Prostate gland (tissue), 2 donors: ENCODE measurements at places on chromosomes 11 and 22. TPM values are rescaled to one million over a fixed set of nuclear protein-coding genes. Genes with fewer than 3 reads are reported as not detected.

SCGB1A1 gene
- total RNA-seq, result 203 TPM

TBX1 gene
- 20.2 TPM for total RNA-seq

PPFIA1 gene
- total RNA-seq, result 29.1 TPM

SCO2 gene
- total RNA-seq, result 8.3 TPM

RIMBP3B gene
- total RNA-seq, result not detected

GAB4 gene
- 3.4 TPM for total RNA-seq

SCGB1D2 gene
- total RNA-seq, result not detected

SELENOH gene
- 334 TPM for total RNA-seq

CCDC87 gene
- total RNA-seq, result 3.8 TPM

AKIP1 gene
- total RNA-seq, result 47.1 TPM

POTEH gene
- 28.3 TPM for total RNA-seq

NCF4 gene
- 3.5 TPM for total RNA-seq

OR8K3 gene
- total RNA-seq, result not detected

CSRP3 gene
- total RNA-seq, result 2.7 TPM

TBX10 gene
- total RNA-seq, result not detected

CAVIN3 gene
- total RNA-seq, result 46.1 TPM

DUSP8 gene
- 8.8 TPM for total RNA-seq

POU2AF3 gene
- 9.5 TPM for total RNA-seq

GLYATL2 gene
- total RNA-seq, result 0.45 TPM

RFPL1 gene
- 1.7 TPM for total RNA-seq

FAM181B gene
- 0.85 TPM for total RNA-seq

ZBTB16 gene
- total RNA-seq, result 171 TPM

FGF3 gene
- total RNA-seq, result not detected

SPTBN2 gene
- 139 TPM for total RNA-seq

DMC1 gene
- total RNA-seq, result 0.23 TPM

SAA2 gene
- 7.9 TPM for total RNA-seq

DERL3 gene
- total RNA-seq, result 6.9 TPM

SAC3D1 gene
- 25.0 TPM for total RNA-seq

LARGE2 gene
- total RNA-seq, result 20.2 TPM

DGCR6 gene
- 9.9 TPM for total RNA-seq

BIRC3 gene
- total RNA-seq, result 5.2 TPM

FGF4 gene
- total RNA-seq, result not detected

DEFB131B gene
- not detected for total RNA-seq

KRTAP5-1 gene
- not detected for total RNA-seq

KCNC1 gene
- total RNA-seq, result 3.0 TPM

PANX3 gene
- total RNA-seq, result not detected

APOA4 gene
- total RNA-seq, result not detected

GCAT gene
- 37.8 TPM for total RNA-seq

APOA5 gene
- 0.87 TPM for total RNA-seq

SYT12 gene
- 2.1 TPM for total RNA-seq

CHEK1 gene
- 20.3 TPM for total RNA-seq

ACRV1 gene
- total RNA-seq, result not detected

SNX15 gene
- total RNA-seq, result 25.2 TPM

SCN4B gene
- 3.0 TPM for total RNA-seq

GAL gene
- total RNA-seq, result 4.8 TPM

OR8D4 gene
- not detected for total RNA-seq

OR52N4 gene
- total RNA-seq, result not detected

CD3G gene
- total RNA-seq, result 1.7 TPM

KCNJ4 gene
- 3.2 TPM for total RNA-seq

CELSR1 gene
- 38.2 TPM for total RNA-seq

P2RY2 gene
- 2.7 TPM for total RNA-seq

C11orf42 gene
- not detected for total RNA-seq
